ENCODE measurements at places on chromosomes 2 and 18.

DNA sequence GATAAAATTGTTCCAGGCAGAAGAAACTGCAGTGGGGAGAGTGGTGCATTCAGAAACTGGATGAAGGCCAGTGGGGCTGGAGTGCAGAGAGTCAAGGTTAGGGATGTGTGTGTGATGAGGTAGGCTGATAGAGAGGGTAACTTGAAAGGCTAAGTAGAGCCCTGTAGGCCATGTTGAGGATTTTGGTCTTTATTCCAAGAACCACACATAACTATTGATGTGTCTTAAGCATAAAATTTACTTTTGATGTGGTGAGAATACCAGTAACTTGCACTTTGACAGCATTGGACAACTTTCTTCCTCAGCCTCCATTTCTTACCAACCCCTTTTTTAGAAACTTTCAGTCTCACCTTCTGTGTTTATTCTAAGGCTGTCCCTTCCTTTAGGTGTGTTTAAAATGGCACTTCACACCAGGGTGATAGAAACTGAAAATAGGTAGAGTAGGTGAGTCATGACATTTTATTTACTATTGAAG is 22.6 kb downstream of the MTX2 start:
- DNase-seq = peak; percentile 68

GRCh38 chr2:134675314-134675713 is 43.5 kb downstream of the TMEM163 start:
- no peak for DNase-seq

DNA sequence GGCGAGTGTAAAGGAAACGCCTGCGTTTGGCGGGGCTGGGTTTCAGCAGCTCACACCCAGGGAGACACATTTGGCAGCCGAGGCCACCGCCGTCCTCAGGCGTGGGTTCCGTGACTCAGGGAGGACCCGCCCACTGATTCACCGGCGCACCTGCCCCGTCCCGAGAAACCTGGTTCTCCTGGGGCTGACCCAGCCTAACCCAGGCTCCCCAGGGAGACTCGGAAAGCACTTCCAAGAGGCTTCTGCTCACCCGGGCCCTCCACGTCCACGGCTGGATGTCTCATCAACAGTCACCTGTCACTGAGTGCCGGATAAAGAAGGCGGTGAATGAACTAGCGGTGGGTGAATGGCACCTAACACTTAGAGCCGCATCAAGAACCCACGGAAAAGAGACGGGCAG is 126.4 kb upstream of the CTDP1 start:
- no peak for DNase-seq

DNA sequence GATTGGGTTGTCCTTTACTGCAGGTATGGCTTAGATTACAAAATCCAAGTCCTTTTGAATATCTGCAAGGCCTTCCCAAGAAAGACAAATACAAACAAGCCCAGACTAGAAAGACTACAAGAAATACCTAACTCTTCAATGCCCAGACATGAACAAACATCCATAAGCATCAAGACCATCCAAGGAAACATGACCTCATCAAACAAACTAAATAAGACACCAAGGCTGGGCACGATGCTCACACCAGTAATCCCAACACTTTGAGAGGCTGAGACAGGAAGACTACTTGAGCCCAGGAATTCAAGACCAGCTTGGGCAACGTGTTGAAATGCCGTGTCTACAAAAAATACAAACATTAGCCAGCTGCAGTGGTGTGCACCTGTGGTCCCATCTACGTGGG is 31.7 kb downstream of the MAP4K3 start:
- DNase-seq = no peak

- peak; percentile 39 for DNase-seq
Measured at GRCh38 chr2:165544897-165545296, 75.4 kb downstream of the CSRNP3 start.

- no peak for DNase-seq
Measured at GRCh38 chr2:192208848-192209247, 14.1 kb upstream of the TMEFF2 start.

- no peak for DNase-seq
Measured at GRCh38 chr2:98532756-98533155, 75.6 kb downstream of the COA5 start.

- peak; percentile 19 for DNase-seq
Measured at GRCh38 chr2:106572541-106573450, 85.6 kb downstream of the CD8B2 start.

- DNase-seq = no peak
Measured at GRCh38 chr2:72669121-72669520, 156.7 kb downstream of the EXOC6B start.

GRCh38 chr2:207833251-207833751 is 63.6 kb upstream of the FZD5 start:
- DNase-seq = peak; percentile 73

GRCh38 chr2:86036669-86037138 is 69.0 kb downstream of the POLR1A start:
- no peak for DNase-seq

DNA sequence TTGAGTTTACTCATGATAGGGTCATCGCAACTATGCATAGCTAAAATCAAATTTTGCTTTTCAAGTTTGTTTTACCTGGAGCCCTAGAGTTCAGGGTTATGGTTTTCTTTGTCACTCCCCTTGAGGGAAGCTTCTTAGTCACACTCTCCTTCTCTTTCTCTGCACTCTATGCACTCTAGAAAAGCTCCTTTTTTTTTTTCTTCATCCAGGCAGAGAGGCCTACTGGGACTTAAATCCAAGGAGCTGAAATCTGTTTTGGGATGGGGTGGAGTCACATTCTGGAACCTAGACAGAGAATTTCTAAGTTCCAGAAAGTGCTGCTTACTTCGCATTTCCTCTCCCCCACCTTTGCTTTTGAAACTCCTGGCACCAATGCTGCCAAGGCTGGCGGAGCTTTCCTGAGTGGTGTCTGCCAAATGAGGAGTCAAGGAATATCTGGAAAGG is 19.1 kb upstream of the IL18R1 start:
- no peak for DNase-seq

DNA sequence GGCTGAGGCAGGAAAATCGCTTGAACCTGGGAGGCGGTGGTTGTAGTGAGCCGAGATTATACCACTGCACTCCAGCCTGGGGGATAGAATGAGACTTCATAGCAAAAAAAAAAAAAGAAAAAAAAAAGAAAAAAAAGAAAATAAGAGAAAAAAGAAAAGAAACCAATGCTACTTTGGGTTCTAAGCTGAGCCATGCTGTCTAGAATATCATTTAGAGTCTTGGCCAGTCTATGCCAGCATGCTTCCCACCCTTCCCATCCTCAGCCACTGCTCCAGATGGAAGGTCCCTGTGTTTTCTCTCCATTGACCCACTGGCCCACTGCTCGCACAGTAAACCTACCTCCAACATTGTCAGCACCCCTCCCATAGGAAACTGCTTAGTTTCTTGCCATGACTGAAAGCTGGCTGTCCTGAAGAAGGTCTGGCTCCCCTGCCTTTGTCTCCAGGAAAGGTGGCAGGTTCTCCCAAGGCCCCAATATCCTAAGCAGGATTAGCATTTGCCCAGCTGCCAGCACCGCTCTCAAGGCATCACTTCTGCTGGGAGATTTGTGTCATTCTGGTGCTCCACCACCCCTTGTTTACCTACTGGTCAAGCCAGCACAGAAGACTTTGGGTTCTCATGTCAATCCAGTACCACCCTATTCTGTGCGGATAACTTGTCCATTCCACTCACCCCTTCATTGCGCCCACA is 47.3 kb upstream of the PAPOLG start:
- no peak for DNase-seq

DNA sequence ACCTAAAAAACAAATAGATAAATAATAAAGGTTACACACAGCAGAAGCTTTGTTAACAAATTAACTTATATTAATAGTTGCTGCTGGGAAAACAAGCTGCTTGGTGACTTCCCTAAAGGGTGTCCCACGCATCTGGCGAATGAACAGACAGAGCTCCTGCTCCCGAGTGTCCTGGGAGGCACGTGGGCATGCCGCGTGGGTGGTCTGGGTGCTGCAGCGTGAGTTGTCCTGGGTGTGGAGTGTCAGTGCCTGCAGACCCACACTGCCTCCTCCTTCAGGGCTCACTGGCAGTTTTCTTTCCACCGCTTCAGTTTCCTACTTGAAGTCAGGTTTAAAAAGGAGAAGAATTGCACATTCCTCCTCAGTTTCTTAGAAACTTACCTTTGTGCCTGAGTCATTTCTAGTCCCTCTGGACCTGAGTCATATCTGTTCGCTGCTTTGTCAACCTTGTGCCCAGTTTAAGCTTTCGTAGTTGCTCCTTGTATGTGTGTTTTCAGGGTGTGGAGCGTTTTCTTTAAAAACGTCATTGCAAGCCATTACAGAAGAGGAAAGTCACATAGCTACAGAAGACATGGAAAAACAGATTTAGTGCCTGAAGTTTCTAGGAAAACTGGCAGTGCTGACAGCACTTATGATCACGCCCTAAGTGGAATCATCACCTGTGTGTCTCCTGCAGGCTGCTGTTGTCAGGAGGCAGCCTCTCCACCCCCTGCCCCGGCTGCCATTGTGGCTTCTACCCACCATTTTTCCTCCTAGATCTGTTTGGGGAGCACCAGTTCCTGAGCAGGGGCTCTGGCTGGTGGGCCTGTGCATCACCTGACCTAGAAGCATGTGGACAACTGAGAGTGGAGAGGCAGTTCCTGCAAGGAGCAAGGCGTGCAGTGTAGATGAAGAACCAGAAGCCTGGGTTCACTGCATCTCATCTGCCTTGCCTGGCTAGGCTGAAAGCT is 24.5 kb downstream of the IMPA2 start:
- peak; percentile 38 for DNase-seq

DNA sequence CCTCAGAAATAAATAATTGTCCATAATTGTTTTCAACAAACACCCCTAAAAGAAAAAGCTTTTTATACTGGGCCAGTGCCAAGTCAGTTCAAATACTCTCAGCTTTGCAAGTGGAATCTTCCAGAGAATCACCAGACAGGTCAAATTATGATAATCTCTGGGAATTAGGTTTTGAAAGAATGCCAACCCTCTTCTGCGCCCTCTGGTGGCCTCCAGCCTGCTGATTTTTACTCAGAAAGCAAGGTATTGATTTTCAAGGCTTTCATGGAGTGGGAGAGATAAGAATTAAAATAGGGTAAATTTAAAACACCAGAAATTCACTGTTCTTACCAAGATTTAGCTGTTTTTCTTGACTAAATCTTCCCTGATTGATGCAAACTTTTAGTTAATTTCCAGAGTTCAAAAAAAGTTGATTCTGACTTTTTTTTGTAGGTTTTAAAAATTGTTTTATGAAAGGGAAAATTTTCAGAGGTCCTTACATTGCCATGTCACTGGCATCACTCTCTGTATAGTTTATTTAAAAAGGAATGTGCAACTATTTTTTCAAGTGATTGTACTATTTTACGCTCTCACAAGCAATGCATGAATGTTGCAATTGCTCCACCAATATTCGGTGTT is 282.9 kb upstream of the TNP1 start:
- peak; percentile 12 for DNase-seq

DNA sequence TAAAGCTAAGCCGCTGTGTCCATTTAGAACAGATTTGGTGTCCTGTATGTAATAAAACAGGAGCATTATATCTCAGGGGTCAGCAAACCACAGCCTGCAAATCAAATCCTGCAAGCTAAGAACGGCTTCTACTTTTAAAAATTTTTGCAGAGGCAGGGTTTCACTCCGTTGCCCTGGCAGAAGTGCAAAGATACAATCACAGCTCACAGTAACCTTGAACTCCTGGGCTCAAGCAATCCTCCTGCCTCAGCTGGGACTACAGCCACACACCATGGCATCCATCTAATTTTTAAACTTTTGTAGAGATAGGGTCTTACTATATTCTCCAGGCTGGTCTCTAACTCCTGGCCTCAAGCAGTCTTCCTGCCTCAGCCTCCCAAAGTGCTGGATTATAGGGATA is 28.6 kb upstream of the NPC1 start:
- no peak for DNase-seq
